ENCODE measurements at places on chromosomes 13 and 19.

GRCh38 chr13:73971481-73971880 is 162.7 kb downstream of the KLF12 start:
- H3K36me3 ChIP-seq = no peaks in the 10 kb centered on the region
- H3K4me1 ChIP-seq = peaks cover 38% of the 10 kb centered on the region
- H3K27me3 ChIP-seq = no peaks in the 10 kb centered on the region
- no peak overlapping the region for H3K27ac ChIP-seq
- no peak overlapping the region for H3K4me3 ChIP-seq

GRCh38 chr13:21663197-21663596 is 7.7 kb upstream of the FGF9 start:
- H3K27me3 ChIP-seq = peaks cover 30% of the 10 kb centered on the region
- no peaks in the 10 kb centered on the region for H3K4me1 ChIP-seq
- H3K4me3 ChIP-seq = no peak overlapping the region
- no peaks in the 10 kb centered on the region for H3K36me3 ChIP-seq

DNA sequence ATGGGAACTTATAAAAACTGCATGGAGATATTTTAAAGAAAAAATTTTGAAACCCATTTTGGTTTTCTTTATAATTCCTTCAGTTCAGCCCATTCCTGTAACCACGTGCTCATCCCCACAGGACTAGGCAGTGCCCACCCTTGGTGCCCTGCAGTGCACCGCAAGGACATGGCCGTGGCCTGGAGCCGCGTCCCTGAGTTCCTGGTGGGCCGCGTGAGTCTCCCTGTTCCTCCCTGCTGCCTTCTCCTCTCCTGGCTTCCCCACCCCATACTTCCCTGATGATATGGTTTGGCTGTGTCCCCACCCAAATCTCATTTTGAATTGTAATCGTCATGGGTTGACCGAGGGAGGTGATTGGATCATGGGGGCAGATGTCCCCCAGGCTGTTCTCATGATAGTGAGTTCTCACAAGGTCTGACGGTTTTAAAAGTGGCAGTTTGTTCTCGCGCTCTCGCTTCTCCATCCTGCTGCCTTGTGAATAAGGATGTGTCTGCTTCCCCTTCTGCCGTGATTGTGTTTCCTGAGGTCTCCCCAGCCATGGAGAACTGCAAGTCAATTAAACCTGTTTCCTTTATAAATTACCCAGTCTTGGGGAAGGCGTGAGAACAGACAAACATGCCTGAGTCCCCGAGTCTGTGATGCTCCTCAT is 31.6 kb upstream of the TFDP1 start:
- DNase-seq = no peak
- no peak overlapping the region for H3K4me3 ChIP-seq
- H3K4me1 ChIP-seq = peaks cover 14% of the 10 kb centered on the region
- no peak overlapping the region for H3K27ac ChIP-seq
- H3K36me3 ChIP-seq = peaks cover 16% of the 10 kb centered on the region

DNA sequence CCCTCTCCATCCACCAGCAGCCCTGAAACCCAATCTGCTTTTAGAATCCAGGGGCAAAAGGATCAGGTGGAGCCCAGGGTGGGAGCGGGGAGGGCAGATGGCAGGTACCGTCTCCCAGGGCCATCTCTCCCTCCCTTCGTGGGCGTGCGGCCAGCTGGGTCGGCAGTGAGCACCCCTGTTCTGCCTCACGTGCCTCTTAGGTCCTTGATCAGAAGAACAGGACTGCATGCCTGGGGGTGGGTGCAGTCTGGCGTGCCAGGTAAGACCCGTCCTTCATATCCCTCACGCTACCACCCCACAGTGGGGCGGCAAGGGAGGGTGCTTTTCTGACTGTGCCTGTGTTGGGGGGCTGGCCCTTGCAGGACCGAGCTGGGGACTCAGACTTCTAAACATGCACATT is 2.0 kb downstream of the SLC8A2 start:
- no peak overlapping the region for H3K4me3 ChIP-seq
- DNase-seq = no peak
- no peaks in the 10 kb centered on the region for H3K36me3 ChIP-seq

GRCh38 chr19:6480848-6481415 is 655 bp downstream of the DENND1C start:
- H3K36me3 ChIP-seq = peaks cover 34% of the 10 kb centered on the region
- peak overlapping the region; percentile 71 for H3K4me3 ChIP-seq
- H3K4me1 ChIP-seq = peaks cover 23% of the 10 kb centered on the region
- no peaks in the 10 kb centered on the region for H3K27me3 ChIP-seq
- peak; percentile 16 for DNase-seq
